H9 (cell line): ENCODE measurements at places on chromosomes 5 and 9.

DNA sequence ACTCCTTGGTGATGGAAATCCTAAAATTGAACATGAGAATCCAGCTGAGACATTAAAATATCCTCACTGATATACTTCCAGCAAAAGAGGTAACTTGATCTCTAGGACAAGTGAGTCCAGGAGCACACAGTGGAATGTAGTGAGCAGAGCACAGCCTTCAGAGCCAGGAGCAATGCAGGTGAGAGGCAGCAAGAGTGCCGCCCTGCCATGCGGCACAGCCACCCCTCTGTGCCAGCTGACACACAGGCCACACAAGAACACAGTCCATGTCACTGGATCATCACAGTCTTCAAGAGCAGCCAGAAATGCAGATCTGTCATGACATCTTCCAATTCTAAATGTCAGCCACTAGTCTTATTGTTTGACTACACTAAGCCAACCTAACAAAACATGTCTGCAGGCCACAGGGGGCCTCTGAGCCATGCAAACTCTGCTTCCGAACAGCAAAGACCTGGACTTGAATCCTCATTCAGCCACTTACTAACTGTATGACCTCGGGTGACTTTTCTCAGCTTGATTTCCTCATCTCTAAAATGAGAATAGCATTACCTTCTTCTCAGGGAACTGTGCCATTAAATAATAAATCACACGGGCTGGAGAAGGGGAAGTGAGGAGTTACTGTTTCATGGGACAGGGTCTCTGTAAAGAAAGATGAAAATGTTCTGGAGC is 47.0 kb downstream of the CCDC125 start:
- no peak for DNase-seq
- H3K4me1 ChIP-seq = peaks cover 3% of the 10 kb centered on the region; the same call in 1 of the 2 replicates
- H3K4me3 ChIP-seq = no peak overlapping the region
- H3K27ac ChIP-seq = no peak overlapping the region
- H3K27me3 ChIP-seq = no peaks in the 10 kb centered on the region
- H3K36me3 ChIP-seq = no peaks in the 10 kb centered on the region; the same call in 1 of the 2 replicates

DNA sequence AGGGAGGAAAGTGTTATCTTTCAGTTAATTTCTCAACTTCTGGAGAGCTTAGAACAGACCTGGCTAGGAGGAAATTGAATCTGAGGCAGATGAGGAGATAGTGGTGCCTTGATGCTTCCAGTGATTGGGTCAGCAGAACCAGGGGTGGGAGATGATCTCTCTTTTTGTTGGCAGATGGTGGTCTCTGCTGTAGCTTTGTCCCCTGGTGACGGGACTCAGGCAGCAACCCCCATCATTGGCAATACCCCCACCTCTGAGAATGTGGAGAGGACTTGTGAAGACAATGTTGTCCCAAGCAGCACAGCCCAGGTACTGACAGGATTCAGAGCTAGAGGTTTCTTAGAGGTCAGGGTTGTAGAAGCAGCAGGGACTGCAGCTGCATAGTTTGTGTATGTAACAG is 3.7 kb upstream of the PDCD6 start:
- DNase-seq = no peak
- H3K4me1 ChIP-seq = no peaks in the 10 kb centered on the region
- peaks cover 10% of the 10 kb centered on the region for H3K36me3 ChIP-seq

- no peaks in the 10 kb centered on the region for H3K27me3 ChIP-seq
- no peak overlapping the region for H3K4me3 ChIP-seq
- DNase-seq = no peak
Observed at GRCh38 chr5:7391215-7391614, 4.7 kb upstream of the ADCY2 start.

- H3K27ac ChIP-seq = no peak overlapping the region
- no peaks in the 10 kb centered on the region for H3K27me3 ChIP-seq
- no peak for DNase-seq
- H3K4me1 ChIP-seq = no peaks in the 10 kb centered on the region
Observed at GRCh38 chr5:27727254-27727653, 688.9 kb upstream of the CDH9 start.

DNA sequence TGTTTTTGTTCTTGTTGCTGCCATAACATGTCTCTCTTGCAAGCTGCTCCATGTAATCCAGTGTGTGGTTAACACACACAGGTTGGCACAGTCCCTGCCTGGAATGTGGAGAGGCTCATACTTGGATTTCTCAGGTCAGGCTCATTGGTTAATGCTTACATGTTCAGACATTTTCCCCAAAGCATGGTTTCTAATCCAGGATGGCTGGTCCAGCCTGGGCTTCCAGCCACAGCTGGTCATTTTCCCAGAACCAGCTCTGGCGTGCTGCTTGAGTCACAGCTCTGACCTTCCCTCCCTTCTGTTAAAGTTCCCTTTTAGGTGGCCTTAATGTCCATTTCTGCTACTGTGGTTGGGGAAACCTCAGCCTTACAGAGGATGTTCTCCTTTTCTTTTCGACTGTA is 294.3 kb downstream of the TAF11L14 start:
- no peaks in the 10 kb centered on the region for H3K4me1 ChIP-seq
- H3K27ac ChIP-seq = no peak overlapping the region
- no peaks in the 10 kb centered on the region for H3K27me3 ChIP-seq
- no peak overlapping the region for H3K4me3 ChIP-seq
- H3K36me3 ChIP-seq = peaks cover 2% of the 10 kb centered on the region; the same call in 1 of the 2 replicates

DNA sequence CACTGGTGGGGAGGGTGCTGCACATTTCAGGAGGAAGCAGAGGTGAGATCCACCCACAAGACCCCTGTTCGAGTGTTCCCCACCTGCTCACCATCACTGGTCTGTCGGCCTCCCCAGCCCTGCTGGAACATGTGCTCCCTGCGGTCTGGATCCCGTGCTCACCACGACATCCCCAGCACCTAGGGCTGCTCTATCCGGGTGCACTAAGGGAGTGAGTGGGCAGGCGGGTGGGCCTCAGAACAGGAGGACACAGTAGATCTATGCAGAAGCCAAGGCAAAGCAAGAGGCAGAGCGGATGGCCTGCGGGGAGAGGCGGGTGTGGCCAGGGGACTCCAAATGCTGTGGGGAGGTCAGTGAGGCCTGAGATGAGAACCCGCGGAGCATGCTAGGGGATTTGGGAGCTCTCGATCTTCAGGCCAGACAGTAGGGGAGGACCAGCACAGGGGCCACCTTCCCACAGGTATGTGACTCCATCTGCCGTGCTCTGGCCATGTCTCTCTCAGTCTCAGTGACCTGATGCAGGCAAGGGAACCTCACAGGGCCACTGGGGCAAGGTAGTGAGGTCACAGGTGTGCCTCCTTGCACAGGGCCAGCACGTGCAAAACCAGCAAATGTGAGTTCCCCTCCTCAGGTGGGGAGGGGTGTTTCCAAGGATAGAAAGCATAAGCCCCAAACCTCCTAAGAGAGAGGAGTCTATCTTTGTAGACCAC is 134.2 kb downstream of the ZNF354C start:
- no peak overlapping the region for H3K27ac ChIP-seq
- H3K36me3 ChIP-seq = no peaks in the 10 kb centered on the region
- DNase-seq = no peak
- no peak overlapping the region for H3K4me3 ChIP-seq

GRCh38 chr9:133532937-133533668 is 1.4 kb upstream of the ADAMTSL2 start:
- H3K4me3 ChIP-seq = peak overlapping the region; percentile 55; the same call in 2 of the 3 replicates
- H3K36me3 ChIP-seq = no peaks in the 10 kb centered on the region; the same call in 2 of the 3 replicates
- no peaks in the 10 kb centered on the region; the same call in 1 of the 2 replicates for H3K4me1 ChIP-seq
- peak; percentile 84 for DNase-seq

GRCh38 chr5:15948190-15948589 is 231.4 kb downstream of the MARCHF11 start:
- H3K4me3 ChIP-seq = no peak overlapping the region
- no peak for DNase-seq
- no peak overlapping the region for H3K27ac ChIP-seq
- H3K4me1 ChIP-seq = no peaks in the 10 kb centered on the region; the same call in 1 of the 2 replicates
- no peaks in the 10 kb centered on the region for H3K27me3 ChIP-seq

GRCh38 chr9:76580820-76581219 is 121.8 kb downstream of the GCNT1 start:
- no peaks in the 10 kb centered on the region for H3K4me1 ChIP-seq
- no peak overlapping the region for H3K27ac ChIP-seq
- H3K4me3 ChIP-seq = no peak overlapping the region
- no peaks in the 10 kb centered on the region for H3K27me3 ChIP-seq

DNA sequence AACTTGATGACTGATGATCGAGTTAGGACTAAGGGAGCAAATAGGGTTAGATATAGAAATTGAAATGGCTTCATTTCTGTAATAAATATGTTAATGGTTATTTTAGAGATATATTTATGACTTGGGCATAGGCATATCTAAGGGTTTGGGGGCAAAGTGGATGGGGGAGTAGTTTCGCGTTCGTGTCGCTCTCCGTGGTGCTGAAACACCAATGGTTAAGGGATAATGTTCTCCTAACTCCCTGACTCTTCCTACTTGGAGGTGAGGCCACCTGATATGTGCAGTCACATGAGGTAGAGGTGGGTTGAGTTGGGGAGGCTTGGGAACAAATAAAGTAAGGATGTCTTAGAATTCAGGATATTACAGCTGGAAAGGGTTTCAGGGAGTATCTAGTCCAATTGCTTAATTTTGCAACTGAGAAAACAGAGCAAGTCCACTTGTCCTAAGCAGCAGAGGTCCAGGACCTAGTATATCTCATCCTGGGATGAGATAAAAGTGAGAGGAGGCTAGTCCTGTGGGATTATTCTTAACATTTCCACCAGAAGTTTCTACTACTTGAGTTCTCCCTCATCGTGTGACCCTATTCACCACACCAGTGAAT is 44.0 kb upstream of the MAP1B start:
- no peak overlapping the region for H3K27ac ChIP-seq
- H3K27me3 ChIP-seq = no peaks in the 10 kb centered on the region
- DNase-seq = peak; percentile 47
- no peak overlapping the region for H3K4me3 ChIP-seq
- H3K4me1 ChIP-seq = peaks cover 22% of the 10 kb centered on the region; the same call in 1 of the 2 replicates
- no peaks in the 10 kb centered on the region for H3K36me3 ChIP-seq

DNA sequence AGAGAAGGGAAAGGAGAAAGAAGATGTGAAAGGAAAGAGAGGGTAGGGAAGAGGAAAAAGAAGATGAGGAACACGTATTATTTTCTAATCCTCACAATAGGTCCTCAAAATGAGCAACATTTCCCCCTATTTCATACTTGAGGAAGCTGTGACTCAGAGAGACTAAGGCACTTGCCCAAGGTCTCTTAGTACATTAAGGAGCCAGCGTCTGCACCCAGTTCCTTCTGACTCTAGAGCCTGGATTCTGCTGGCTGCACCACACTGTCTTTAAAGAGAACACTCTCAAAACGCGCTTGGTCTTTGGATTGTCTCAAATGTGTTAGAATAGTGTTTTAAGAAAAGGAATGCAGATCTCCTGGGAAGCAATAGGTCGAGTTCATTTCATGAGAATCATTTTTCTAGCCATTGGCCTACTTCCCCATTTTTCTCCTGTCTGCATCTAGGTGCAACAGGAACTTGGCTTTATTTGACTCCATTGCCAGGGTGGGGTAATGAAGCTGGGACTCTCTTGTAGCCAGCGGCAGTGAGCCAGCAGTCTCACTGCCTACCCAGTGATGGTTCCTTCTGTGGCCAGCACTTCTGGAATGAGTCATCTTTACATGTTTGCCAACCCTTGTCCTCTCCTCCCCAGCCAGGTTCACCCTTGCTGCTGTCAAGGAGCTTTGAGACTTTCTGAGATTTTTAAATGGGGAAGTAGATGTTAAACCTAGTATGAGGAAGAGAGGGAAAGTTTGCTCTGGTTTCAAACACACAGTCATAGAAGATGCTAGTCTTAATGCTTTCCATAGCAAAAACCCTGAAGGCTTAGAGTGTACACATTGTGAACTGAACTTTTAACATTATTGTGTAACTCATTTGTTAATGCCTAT is 82.7 kb downstream of the DOCK8 start:
- H3K27ac ChIP-seq = no peak overlapping the region
- H3K4me3 ChIP-seq = no peak overlapping the region
- H3K4me1 ChIP-seq = no peaks in the 10 kb centered on the region
- DNase-seq = no peak
- no peaks in the 10 kb centered on the region for H3K36me3 ChIP-seq

GRCh38 chr9:6356441-6356840 is 28.3 kb downstream of the TPD52L3 start:
- H3K4me3 ChIP-seq = no peak overlapping the region
- no peaks in the 10 kb centered on the region for H3K27me3 ChIP-seq
- H3K4me1 ChIP-seq = no peaks in the 10 kb centered on the region
- DNase-seq = no peak
- H3K27ac ChIP-seq = no peak overlapping the region
- no peaks in the 10 kb centered on the region for H3K36me3 ChIP-seq
